ENCODE measurements at places on chromosomes 1 and 21.

GRCh38 chr1:24683713-24684162, 40.6 kb downstream of the SRRM1 start:
- DNase-seq, result peak; percentile 92

GRCh38 chr1:25577134-25577920, 33.9 kb downstream of the LDLRAP1 start:
- no peak for DNase-seq

- DNase-seq, result no peak
These were observed 83.6 kb upstream of the RGS1 start for GRCh38 chr1:192491804-192492554.

DNA sequence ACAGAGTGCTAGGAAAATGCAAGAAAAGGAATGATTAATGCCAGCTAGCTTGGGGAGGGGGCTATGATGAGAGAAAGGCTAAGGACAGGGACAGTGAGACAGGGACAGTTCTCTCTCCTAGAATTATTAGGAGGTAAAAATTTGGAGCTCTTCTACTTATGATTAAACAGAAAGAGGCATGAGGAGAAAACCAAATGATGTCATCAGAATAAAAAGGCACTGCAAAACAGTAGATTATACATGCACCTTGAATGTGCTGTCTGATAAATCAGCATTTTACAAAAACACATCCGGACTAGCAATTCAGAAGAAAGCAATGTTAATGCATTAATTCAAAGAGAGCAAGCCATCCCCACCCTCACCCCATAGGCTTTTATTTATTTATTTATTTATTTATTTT, 277.5 kb downstream of the RGS7 start:
- no peak for DNase-seq

DNA sequence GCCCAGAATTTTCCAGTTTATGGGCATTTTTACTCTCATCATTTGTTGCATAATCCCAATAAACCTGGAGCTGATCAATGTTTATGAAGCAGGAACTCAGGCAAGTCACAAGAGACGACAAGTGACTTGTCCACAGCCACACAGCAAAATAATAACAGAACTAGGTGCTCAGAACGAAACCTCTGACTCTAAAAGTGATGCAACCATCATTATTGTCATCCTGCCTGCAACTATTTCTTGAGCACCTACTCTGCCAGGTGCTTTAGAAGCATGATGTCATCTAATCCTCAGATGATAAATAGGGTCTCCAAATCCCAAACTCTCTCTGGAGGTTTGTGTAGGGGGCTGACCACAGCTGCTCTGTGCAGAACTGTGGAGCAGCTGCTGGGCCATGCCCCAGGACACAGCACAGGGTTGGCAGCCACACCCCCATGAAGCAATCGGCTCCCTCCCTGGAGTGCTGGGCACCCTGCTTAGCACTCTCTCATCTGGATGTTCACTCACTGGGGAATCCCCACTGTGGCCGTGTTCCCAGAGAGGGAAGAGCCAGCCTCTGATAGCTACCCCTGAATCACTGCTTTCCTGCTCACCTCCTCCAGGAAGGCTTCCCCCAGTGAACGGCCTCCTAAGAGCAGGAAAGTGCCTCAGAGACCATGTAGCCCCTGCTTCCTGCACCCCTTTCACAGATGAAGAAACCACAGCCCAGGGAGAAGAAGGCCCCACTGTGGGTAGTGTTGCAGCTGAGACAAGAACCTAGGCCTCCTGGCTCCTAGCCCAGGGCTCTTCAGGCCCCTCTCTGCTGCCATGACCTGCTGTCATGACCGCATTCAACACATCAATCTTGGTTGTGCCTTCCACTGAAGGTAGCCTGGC, 2.1 kb downstream of the TTC22 start:
- no peak for DNase-seq

DNA sequence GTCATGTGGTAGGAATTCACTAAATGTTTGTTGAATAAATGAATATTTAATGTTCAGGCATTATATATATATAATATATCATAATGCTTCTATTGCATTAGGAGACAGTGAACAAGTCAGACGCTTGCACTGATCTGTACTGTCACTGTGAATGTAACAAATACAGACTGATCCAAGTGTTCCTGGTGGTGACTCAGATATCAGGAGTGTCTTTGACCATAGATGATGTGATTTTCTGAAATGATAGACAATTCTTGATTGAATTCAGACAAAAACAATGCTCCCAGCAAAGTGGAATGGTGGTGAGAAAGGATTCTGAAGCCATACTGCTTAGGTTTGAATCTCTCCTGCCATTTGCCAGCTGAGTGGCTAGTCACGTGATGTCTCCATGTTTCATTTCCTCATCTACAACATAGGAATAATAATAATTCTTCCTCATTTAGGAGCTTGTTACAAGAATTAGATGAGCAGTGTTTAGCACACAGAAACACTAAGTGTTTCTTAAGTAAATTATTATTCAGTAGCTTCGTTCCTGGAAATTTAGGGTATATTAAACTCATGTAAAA, 71.0 kb downstream of the OLFML2B start:
- no peak for DNase-seq

DNA sequence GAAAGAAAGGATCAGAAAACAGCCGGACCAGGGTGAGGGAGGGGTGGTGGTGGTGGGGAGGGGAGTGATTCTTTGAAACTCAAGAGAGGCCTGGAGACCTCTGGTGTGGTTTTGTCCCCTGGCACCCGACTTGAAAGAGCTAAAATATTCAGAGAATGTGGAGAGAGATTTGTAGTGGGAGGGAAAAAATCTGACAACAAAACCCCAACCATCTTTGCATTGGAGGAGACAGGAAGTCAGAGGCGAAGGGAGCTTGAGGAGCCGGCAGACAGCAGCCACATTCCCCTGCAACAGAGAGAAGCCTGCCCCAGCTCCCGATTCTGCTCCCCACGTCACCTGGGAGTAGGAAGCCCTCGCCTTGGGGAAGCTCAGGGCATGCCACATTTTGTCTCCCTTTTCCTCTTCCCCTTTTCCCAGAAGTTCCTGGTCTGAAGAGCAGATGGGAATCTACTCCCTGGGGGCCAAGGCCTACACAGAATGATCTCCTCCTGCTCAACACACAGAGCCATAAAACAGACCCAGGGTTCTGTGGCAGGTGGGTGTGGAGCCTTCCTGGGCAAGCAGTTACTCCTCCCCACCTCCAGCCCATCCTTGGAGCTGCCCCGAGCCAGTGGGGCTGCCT, 84.9 kb downstream of the ITPKB start:
- peak; percentile 39 for DNase-seq

DNA sequence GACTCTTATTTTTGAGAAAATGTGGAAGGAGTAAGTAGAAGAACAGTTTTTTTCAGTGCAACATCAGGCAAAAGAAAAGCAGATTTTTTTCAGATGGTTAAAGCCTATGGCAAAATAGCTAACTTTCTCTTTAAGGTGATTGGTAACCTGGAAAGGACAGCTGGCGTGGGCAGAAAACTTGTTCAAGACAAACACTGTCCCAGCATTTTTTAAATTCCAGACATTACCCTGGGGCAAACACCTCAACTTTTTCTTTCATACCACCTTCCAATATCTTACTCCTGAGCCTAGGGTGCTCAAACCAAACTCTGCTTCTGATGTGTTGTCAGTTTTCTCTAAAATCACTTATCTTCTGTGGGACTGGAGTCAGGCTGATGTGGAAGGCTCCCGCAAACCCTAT, 2.7 kb upstream of the LEPR start:
- DNase-seq, result no peak

DNA sequence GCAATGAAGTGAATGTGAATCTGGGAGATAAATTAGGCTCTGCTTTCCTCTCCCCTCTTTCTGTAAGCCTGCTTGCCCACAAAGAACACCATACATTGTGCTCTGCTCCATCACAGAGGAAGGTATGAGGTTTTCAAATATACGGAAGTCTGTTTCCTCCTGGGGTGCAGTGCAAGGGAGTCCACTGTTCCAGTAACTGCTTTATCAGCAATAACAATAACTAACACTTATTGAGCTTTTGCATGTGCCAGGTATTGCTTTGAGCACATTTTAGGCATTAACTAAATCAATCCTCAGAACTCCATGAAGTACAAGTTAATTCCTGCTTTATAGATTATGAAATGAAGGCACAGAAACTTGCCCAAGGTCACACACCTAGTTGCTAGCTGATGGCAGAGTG, 10.0 kb downstream of the LTN1 start:
- no peak for DNase-seq

DNA sequence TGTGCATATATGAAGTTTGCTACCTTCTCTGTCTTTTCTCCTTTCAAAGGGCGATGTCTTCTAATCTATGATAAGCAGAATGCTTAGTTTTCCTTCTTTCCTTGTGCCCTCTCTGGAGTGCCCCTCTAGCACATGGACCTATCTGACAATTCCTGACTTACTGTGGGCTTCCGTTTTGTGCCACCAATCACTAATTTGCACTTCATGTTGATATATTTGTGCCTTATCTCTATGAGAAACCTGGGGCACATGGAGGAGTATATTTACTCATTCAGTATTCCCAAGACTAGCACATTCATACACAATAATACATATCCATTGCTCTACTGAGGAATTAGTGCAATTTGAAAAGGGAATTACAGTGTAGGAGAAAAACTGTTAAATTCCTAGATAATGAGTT, 197.7 kb downstream of the CTH start:
- no peak for DNase-seq

GRCh38 chr1:9195651-9196050, 38.9 kb upstream of the H6PD start:
- DNase-seq, result no peak

- no peak for DNase-seq
These were observed 33.7 kb upstream of the ACTL8 start for GRCh38 chr1:17721444-17721843.

- DNase-seq, result peak; percentile 60
These were observed 2.9 kb upstream of the PDZK1IP1 start for GRCh38 chr1:47192458-47193384.

DNA sequence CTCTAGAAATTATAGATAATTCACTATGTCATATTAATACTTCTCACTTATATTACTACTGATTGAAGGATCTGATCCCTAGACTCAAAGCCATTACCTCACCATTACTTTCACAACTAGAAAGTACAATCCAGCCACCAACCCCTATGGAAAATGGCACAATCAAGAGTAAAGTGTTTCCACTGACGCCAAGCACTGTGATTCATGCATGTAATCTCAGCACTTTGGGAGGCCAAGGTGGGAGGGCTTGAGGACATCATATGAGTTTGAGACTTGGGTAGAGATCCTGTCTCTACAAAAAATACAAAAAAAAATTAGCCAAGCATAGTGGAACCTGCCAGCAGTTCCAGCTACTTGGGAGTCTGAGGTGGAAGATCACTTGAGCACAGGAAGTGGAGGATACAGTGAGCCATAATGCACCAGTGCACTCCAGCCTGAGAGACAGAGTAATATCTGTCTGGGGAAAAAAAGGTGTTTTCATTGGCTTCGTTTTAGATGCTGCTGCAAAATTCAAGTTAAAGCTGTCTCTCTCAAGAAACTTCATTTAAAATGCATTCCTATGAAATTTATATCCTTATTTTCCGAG, 126.5 kb downstream of the AKT3 start:
- no peak for DNase-seq

DNA sequence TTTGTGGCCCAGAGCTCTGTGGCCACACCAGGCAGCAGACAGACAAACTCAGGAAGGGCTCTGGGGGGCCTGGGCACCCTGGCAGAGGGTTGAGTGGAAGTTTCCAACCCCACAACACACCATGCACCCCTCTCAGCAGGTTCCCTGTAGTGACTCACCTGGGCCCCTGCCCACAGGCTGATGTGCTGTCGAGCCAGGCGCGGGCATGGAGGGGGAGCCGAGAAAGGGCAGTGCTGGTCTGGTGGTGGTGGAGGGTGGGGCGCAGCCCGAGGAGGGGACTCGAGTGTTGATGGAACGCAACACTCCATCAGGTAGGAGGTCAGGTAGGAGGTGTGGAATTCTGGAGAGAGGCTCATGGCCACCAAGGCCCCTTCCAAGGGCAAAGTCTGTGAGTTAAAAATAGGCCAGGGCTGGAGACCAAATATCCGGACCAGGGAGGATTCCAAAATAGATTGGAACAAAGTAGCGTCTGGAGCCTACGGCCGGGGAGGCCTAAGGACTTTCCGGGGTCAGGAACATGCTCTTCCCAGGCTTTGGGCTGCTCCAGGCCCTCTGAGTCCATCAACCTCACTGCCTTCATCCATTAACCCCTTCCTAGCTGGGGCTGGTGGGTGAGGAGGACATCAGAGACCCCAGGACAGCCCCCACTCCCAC, 191.5 kb upstream of the AJAP1 start:
- no peak for DNase-seq

DNA sequence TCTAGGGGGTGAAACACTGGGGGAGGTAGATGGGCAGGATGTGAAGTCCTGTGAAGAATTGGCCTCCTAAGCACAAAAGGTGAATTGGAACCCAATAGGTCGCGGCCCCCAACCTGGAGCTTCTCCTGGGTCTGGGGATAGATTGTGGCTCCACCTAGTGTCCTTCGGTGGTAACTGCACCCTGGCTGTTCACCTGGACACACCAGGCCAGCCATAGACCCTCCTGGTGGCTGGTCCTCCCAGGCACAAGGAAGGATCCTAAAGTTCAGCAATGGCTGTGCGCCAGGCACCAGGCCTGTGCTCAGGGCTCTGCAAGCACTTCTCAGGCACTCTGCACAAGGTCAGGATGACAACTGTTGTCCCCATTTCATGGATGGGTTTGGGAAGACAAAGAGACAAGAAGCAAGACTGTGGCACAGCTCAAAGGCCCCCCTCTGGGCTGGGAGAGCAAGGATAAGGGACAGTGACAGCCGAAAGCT, 13.5 kb downstream of the ESPN start:
- peak; percentile 52 for DNase-seq

GRCh38 chr21:44618909-44619308, 7.0 kb downstream of the KRTAP10-8 start:
- DNase-seq, result no peak

DNA sequence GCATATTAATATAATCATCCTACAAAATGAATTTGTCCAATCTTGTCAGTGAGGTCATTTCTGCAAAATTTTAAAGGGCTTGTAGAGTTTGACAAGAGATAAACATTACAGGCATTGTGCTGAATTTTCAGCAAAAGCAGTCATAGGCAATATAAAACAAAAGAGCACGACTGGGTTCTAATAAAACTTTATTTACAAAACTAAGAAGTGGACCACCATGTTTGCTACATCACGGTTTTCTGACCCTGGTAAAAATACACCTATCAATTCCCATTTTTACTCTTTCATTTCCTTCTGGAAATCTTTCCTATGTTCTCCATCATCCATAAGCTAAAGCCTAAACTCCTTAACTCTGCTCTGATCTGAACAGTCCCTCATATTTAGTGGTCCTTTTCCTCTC, 229.8 kb upstream of the SGIP1 start:
- no peak for DNase-seq

Data from fibroblast of villous mesenchyme (primary cell).